ENCODE measurements at places on chromosomes 5 and 9.

DNA sequence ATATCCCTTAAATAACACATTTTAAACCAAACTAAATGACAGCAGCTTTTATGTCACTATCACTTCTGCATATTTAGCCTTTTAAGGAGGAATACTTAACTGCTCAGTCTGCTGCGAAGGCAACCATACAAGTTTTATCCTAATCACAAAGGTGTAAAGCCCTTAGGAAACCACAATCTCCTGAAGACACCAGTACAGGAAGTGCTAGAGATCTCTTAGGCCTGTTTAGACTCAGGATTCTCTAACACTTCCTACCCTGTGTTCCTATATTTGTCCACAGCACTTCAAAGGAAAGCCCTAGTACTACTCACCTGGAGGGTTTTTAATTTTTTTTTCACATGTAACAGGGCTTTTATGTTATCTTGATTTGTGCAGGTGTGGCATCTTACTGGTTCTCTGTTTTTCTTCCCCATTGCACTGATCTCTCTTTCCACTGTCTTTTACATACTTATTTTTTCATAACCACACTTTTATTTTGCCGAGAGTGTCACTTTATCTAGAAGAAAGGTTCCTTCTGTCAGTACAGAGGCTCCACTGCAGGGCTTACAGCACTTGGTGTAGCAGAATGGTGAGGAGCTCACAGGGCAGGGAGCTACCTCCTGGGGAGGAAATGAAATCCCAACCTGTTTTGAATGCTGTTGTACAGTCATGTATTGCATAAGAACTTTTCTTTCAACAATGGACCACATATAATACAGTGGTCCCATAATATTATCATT, 1060.6 kb upstream of the ACO1 start:
- no peak for DNase-seq

GRCh38 chr9:26983340-26983739, 22.1 kb downstream of the LRRC19 start:
- no peak for DNase-seq

- no peak for DNase-seq
Observed at GRCh38 chr9:100324594-100325200, 28.0 kb downstream of the TEX10 start.

DNA sequence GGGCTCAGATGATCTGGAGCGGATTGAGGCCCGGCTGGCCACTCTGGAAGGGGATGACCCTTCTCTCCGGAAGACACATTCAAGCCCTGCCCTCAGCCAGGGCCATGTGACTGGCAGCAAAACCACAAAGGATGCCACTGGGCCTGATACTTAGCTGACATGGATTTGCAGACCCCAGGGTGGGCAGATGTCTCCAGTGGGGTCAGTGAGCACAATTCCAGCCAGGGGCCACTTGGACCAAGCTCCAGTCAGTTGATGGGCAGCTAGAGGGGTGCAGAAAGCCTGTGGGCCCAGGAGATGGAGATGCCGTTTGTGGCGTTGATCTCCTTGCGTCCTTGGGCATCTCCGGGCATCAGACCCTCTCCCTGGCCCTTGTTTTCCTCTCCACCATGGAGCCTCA, 46.7 kb downstream of the PSD2 start:
- no peak for DNase-seq

DNA sequence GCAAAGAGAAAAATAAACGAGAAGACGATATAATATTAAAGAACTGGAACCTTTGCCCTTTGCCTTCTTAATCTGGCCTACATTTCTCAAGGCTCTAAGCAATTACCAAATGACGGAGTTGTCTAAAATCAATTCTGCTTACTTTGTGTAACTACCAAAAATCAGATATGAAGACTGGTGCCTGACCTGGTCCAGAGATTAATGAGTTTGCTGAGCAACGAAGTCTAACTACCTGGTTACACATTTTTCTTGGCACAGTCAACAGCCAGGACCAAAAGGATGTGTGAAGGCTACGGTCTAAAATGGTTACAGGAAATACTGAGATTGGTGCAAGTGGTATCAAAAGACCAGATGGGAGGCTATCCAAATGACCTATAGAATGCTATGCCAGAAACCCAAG, 17.8 kb upstream of the IFNE start:
- DNase-seq: no peak

- no peak for DNase-seq
Observed at GRCh38 chr5:10528056-10528816, 35.6 kb upstream of the ANKRD33B start.

DNA sequence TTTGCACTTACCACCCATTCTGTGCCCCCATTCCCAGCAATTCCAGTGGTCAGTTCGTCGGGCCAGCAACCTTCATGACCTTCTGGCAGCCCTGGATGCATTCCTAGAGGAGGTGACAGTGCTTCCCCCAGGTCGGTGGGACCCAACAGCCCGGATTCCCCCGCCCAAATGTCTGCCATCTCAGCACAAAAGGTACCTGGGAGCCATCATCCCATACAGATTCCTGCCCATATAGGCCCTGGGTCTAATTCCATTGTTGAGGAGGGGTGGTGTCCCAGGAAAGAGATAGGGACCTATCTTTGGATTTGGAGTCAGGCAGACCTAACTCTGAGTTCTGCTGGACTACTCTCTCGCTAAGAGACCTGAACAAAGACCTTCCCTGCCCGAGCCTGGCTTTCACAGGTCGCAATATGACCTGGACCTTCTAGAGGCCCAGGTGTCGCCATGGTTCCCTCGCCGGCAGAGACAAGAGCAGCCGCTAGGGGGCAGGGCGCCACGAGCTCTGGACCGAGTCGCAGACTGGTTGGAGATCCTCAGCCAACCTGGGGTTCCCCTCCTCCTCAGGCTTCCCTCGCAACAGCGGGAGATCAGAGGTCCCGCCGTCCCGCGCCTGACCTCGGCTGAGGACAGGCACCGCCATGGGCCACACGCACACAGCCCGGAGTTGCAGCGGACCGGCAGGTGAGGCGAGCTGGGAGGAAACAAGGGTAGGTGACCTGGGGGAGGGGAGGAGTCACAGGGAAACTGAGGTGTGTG, 3.1 kb downstream of the SLC4A9 start:
- peak; percentile 89 for DNase-seq

DNA sequence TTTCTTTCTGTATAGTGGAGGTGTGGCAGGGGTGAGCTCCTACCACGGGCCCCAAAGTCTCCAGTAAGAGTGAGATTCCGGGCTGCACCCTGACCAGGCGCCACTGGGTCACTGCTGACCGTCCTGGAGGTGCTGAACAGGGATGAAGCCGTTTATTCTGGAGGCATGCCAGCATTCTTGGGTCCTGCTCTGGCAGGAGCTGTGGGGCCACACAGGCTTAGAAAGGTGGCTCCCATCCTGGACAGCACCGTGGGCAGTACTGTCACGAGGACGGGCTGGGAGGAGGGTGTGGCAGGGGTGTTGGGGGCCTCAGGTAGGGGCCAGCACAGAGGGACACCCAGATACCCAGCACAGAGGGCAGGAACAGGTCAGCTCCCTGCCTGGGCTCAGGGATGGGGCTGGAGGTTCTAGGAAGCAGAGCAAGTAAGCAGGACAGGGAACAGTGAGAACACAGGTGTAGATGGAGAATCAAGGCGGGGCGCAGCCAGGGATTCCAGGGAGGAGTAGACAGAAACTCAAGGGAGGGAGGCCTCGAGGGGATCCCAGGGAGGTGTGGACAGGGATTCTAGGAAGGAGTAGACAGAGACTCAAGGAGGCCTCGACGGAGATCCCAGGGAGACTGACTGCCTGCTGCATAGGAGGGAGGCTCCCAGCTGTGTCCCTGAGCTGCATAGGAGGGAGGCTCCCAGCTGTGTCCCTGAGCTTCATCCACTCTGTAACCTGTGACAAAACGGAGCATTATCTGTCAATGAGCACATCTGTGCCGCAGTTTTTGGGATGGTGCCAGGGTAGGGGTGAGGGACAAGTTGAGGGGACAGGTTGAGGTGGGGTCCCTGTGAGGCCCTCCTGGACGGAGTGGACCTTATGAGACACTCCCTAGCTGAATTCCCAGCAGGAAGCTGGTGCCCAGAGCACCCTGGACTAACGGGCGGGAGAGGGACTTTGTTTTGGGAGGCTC, 1.1 kb upstream of the PLEKHG4B start:
- DNase-seq: no peak

GRCh38 chr9:137199411-137200121, 975 bp downstream of the TPRN start:
- DNase-seq: no peak

DNA sequence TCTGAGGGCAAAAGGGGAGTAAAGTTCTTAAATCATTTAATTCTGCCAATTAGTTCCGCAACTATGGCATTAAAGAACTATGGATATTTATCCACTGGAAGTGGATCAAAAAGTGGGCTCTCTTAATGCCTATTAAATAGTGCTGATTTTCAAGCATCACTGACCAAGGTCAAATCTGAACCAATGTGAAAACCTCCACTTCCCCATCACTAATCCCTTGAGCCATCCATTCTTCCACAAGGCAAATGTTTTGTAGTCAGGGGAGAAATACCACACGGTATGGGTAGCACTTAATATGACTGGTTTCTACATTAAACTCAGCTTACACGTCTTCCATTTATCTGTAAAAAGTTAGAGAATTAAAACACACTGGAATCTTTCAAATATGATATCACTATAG, 57.6 kb downstream of the MLLT3 start:
- no peak for DNase-seq

GRCh38 chr9:77853716-77854115, 177.9 kb downstream of the GNAQ start:
- DNase-seq: no peak

DNA sequence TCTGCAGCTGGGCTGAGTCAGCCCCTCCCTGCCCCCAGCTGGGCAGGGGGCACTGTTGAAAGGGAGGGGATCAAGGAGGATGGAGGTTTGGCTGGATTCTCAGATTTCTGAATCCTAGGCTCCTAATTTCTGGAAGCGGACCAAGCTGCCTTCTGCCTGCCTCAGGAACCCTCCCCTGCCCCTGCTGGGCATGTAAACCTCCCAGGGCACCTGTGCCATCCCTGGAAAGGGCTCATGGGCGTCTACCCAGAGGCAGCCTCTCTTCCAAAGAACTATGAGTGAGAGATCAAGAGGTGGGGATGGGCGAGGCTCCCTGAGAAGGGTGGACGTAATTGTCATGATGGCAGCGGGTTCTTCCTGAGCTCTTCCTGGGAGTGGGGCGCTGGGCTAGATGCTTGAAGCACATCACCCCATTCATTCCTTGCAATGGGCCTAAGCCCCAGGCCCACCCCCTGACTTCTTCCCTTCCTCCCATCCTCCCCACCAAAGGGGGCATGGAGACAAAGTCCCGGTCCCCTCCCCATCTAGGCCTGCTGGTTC, 21.6 kb downstream of the CSF1R start:
- DNase-seq: no peak

GRCh38 chr9:114289106-114289505, 33.8 kb upstream of the ORM1 start:
- peak; percentile 6 for DNase-seq

DNA sequence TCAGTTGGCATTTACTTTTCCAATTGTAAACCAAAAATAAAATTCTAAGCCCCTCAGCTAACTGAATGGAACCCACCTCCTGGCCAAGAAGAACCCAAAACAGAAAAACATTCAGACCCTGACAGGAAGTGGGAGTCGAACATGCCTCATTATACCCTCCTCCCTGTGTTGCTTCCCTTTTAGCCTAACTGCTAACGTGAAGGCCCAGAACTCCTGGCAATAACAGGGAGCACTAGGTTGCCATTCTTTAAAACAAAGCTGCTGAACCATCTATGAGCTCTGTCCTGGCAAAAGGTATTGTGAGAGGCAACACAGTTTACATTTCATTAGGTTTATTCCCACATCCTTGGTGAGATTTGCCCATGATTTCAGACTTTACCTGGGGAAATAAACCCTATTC, 481.4 kb downstream of the CHSY3 start:
- DNase-seq: no peak

GRCh38 chr5:387491-388265, 55.3 kb upstream of the EXOC3 start:
- no peak for DNase-seq

GRCh38 chr9:79975621-79976256, 404.0 kb downstream of the TLE4 start:
- no peak for DNase-seq

- no peak for DNase-seq
Observed at GRCh38 chr9:26357803-26358344, 534.7 kb downstream of the CAAP1 start.

DNA sequence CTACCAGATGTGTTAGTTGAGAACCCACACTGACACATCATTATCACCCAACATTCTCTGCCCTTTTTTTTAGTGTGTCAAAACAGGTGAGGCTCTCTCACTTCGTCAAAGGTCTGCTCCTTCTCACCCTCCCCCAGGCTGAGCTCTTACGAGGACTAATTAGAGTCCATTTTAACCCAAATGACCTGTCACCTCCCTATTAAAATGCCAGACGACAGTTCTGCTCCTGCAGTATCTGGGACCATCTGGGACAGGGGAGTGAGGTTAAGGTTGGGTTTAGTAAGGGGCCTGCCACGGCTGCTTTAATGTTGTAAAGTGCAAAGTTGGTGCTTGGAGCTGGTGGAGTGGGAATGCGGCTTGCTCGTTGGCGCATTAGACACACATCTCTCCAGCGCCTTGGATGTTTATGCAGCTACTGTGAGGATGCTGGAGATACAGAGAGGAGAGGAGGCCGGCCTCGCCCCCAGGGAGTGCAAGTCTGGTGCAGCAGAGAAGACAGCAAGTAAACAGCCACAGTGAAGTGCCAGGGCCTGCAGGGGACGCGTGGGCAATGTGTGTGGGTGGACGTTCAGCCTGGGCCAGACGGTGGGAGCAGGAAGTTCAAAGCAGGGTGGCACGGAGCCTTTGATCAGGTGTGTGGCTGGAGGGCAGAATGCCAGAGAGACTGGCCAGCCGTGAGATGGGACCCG, 96.2 kb downstream of the C9orf50 start:
- DNase-seq: no peak

GRCh38 chr5:121919046-121919445, 42.7 kb upstream of the SRFBP1 start:
- peak; percentile 11 for DNase-seq

- DNase-seq: no peak
Observed at GRCh38 chr5:118233606-118234005, 754.7 kb downstream of the DTWD2 start.

DNA sequence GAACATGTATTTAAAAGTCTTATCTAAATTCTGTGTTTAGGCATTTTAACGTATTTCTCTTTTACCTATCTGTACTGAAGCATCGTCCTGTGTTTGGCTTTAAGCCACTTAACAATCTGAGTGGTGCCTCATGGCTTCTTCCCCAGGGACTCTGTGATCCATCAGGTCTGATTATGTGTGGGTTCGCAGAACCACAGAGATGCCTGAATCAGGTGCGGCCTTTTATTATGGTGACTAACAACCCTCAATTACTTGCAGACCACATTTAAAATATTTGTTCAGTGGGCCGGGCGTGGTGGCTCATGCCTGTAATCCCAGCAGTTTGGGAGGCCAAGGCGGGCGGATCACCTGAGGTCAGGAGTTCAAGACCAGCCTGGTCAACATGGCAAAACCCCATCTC, 39.6 kb upstream of the SAP30L start:
- DNase-seq: no peak

All from transverse colon (tissue), 4 donors.